Tongue (tissue), 3 donors: ENCODE measurements at places on chromosomes 5 and 9. TPM values are rescaled to one million over a fixed set of nuclear protein-coding genes. Genes with fewer than 3 reads are reported as not detected.

PLPPR1 gene
- 0.92 TPM for total RNA-seq

DDX46 gene
- total RNA-seq: 53.6 TPM

ZMYND19 gene
- total RNA-seq: 10.1 TPM

GRCh38 chr5:123285122-123286023 is 137.8 kb downstream of the CEP120 start:
- DNase-seq: peak; percentile 57

GRCh38 chr9:16985559-16986348 is 115.3 kb upstream of the BNC2 start:
- DNase-seq: peak; percentile 31

GRCh38 chr5:20359377-20359776 is 371.4 kb upstream of the CDH18 start:
- no peak for DNase-seq

GRCh38 chr5:36655161-36655560 is 48.8 kb downstream of the SLC1A3 start:
- DNase-seq: peak; percentile 67

GRCh38 chr5:91641730-91642350 is 258.7 kb upstream of the ARRDC3 start:
- peak; percentile 83 for DNase-seq

GRCh38 chr5:179139111-179139935 is 79.2 kb downstream of the ZNF354C start:
- peak; percentile 25 for DNase-seq

DNA sequence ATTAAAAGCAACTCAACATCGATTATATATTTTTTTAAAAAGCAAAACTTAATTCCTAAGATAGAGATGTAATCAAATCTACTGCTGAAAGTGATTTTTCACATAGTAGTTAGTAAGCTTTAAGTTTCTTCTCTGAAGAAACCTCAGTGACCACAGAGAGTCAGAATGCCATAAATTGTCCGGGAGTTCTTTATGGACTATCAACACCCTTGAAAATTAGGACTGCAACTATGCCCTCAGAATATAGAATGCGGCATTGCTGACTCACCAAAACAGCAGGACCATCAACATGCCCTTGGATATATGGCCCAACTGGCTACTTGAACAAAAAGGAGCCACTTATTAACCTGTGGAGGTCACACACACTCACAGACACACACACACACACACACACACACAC is 228.9 kb upstream of the SNX2 start:
- no peak for DNase-seq
